ENCODE measurements at places on chromosomes 1 and 21.

DNA sequence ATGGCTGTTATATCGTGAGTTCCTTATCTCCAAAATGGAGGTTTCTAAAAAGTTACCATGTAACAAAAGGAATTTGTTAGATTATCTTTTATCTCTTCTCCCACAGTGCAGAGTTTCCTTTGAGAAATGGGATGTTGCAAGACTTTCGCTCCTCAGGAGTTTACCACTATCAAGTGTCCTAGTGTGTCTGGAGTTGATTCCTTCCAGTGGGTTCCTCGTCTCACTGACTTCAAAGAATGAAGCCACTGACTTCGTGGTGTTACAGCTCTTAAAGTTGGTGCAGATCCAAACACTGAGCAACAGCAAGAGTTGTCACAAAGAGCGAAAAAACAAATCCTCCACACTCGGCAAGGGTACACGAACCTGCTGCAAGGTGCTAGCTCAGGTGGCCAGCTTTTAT lies 37.0 kb downstream of the SPAG17 start:
- DNase-seq, result no peak

- no peak for DNase-seq
Measured at GRCh38 chr1:58585166-58585565, 8.1 kb upstream of the TACSTD2 start.

- DNase-seq, result no peak
Measured at GRCh38 chr1:211007830-211008229, 126.1 kb downstream of the KCNH1 start.

DNA sequence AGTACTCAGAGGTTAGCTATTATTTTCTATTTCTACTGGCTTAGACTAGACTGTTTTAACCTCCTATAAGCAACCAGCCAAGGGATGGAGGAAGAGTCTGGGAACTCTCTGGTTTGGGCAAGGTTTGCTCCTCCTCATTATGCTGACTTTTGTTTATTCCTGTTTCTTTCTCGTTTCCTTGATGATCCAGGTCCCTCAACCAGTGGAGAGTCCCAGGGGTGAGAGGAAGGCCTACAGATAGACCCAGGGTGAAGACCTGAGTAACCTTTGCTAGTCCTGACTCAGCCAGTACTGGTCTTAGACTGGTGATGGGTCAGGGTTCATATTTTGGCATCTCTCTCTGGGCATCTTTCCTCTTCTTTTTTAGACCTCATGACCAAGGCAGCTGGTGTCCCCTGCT lies 5.4 kb downstream of the TUFT1 start:
- no peak for DNase-seq

GRCh38 chr1:182829285-182829932 lies 9.7 kb upstream of the DHX9 start:
- DNase-seq, result no peak

- no peak for DNase-seq
Measured at GRCh38 chr1:236642763-236643162, 38.4 kb upstream of the HEATR1 start.

- peak; percentile 53 for DNase-seq
Measured at GRCh38 chr21:45427331-45428271, 22.6 kb downstream of the COL18A1 start.
